Transverse colon (tissue), 4 donors: ENCODE measurements at places on chromosomes 11 and 22. TPM values are rescaled to one million over a fixed set of nuclear protein-coding genes. Genes with fewer than 3 reads are reported as not detected.

RAG2 gene
- total RNA-seq: not detected

COA4 gene
- 26.3 TPM for total RNA-seq

- DNase-seq: no peak
Measured at GRCh38 chr11:46393231-46393616, 1.6 kb upstream of the CHRM4 start.

PRRG4 gene
- 9.4 TPM for total RNA-seq

- DNase-seq: no peak
Measured at GRCh38 chr11:47418454-47419259, 7.6 kb downstream of the PSMC3 start.

SLC7A4 gene
- 0.64 TPM for total RNA-seq

GRCh38 chr11:132248580-132248979 lies 878.2 kb downstream of the NTM start:
- DNase-seq: no peak

DNA sequence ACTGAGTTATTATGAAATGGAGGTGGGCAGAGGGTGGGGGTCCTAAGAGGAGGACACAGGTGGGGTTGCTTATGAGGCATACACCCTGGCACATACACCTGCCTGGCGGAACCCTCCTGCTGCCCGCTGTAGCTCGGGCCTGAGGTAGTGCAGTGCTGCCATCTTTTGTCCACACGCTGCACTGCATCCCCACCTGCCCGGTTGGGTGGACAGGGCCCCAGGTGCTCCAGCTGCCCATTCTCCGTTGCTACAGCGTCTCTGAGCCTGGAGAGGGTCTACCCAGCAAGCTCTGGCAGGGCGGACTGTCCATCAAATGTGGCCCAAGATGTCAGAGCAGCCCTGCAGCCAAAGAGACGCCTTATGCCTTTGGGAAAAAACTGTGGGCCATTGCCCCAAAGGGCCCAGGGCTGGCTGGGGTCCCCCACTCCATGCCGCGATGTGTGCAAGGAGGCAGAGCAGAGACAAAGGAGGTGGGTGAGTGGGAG lies 131.2 kb downstream of the BUD13 start:
- peak; percentile 41 for DNase-seq

GRCh38 chr11:64996710-64997380 lies at the start of gene BATF2:
Gene BATF2, minus strand, starts transcription at chr11:64996971. Its CDS starts 57 bp downstream, at chr11:64996914.
- peak; percentile 90 for DNase-seq

GRCh38 chr22:26322179-26322905 lies 106.7 kb upstream of the ASPHD2 start:
- no peak for DNase-seq

DNA sequence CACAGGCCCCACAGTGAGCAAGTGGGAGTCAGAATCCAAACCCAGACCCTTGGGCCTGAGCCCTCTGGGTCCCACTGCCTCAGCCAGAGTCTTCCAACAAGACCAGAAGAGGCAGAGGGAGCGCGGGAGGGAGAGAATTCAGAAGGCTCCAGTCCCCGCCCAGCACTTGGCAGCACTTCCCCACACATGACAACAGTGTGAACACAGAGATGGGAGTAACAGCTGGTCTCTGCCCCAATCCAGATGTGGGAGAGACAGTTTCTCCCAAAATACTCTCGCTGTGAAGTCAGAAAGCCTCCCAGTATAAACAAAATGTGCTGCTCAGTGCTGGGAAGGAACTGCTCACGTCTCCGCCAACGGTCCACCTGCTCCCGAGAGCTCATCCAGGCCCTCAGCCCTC lies 219.9 kb downstream of the MN1 start:
- DNase-seq: peak; percentile 61

GRCh38 chr11:110782616-110783015 lies 70.4 kb upstream of the ARHGAP20 start:
- no peak for DNase-seq

DNA sequence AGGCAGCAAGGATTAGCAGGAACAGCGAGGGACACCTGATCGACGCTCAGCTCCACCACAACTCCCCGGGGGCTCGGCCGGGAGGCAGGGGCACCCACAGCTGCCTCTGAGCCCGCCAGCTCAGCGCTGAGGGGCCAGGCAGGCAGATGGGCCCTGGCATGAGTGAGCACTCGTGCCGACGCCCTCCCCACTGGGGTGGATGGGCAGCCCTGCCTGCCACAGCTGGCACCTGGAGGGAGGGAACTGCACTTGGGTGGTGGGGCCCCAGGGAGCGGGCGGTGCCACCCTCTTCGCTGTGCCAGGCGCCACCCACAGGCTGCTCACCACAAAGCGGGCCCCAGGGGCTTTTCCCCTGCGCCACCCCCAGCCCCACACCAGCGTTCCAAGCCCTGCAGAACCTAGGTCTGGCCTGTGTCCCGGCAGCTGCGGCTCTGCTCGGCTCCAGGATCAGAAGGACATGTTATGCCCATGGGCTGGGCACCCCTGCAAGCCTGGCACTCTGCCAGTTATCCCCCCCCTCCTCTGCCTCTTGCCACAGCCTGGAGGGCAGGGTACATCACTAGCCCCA lies 28.8 kb downstream of the WNT7B start:
- no peak for DNase-seq

YAP1 gene
- 102 TPM for total RNA-seq

CRYBA4 gene
- not detected for total RNA-seq

DNA sequence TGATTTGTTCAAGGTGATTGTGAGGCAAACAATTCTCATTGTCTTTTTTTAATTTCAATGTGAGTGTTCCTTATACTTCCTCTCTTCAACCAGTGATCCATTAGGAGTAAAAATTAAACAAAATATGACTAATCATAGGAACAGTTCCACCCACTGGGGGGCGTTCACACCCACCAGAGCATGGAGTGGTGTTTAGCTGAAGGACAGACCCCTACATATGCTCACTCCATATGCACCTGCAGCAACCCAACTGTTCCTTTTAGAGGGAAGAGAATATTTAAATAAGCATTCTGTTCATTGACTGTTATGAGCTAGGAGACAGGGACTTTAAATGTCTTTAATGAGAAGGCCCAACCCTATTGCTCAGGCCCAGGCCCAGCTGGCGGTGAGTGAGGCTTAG lies 78.7 kb upstream of the DRD2 start:
- no peak for DNase-seq

PLEKHB1 gene
- 23.5 TPM for total RNA-seq

CCDC89 gene
- total RNA-seq: 1.00 TPM

GRCh38 chr22:31610611-31611010 lies 51.4 kb downstream of the PISD start:
- DNase-seq: no peak

GRCh38 chr22:46652847-46653331 lies 32.7 kb downstream of the GRAMD4 start:
- DNase-seq: no peak

GLB1L2 gene
- 39.5 TPM for total RNA-seq

DNA sequence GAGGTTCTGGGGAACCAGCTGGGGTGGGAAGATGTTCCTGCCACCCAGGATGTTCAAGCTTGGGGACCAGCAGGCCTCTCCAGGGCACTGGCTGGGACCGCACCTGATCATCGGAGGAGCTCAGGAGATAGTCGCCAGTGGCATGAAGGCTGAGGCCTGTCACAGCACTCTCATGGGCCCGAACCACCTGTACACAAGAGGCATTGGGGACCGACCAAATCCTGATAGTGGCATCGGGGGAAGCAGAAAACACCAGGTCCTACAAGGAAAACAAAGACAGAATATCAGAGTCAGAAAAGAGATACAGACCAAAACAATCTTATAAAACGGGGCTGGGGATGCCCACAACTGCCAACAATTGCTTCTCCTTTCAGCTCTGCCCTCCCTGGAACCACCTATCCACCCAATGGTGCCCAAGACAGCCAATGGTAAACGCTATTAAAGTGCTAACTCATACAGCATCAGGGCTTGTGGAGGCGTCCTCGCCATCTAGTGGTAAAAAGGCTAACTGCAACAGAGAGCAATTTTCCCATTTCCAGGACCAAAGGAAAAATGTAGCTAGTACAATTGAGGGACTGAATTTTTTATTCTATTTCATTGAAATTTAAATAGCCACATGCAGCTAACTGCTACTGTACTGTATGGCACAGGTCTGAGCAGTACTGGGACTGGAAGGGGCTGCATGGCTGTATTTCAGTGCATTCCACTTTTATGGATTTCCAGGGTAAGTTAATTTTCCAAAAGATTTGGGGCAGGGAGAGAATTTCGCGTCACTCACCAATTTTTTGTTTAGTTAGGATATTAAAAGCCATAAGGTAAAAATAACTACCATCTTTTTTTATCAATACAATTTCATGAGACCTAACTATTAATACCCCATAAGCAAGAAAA lies 7.1 kb downstream of the PRPF19 start:
- no peak for DNase-seq

- DNase-seq: no peak
Measured at GRCh38 chr11:4645974-4646373, 2.2 kb downstream of the OR51E1 start.

DNA sequence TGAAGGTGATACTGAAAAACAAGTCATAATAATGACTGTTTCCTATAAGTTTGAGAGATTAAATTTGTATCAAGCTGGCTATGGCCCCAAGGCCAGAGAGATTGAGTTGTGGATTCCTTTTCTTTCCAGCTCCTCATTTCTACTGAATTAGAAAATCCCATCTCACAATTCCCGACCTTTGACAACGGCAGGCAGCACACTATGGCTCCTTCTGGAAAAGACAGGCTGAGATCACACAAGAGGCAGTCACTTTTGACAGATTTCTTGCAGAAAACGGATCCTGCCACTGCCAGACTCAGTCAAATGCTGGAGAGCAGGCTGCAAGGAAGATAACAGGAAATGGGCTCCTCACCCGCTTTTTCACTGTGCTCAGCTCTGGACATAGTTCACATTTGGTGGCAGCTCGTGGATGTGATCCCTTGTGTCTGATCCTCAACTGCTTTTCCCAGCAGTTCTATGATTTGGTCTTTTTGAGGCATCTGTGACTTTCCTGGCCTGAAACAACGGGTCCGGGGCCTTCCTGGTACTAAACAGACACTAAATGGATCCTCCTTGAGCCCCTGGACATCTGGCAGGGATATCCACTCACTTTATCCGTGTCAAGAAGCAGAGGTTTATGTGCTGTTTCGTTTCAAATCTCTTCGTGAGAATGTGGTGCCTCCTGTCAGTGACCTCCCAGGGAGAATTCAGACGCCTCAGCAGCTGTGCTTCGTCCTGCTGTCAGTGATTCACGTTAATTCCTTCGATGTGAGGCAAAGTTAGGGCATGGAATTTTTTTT lies 26.1 kb upstream of the RTL6 start:
- peak; percentile 44 for DNase-seq

GRCh38 chr11:105181521-105181920 lies 42.0 kb upstream of the CARD18 start:
- no peak for DNase-seq

DNA sequence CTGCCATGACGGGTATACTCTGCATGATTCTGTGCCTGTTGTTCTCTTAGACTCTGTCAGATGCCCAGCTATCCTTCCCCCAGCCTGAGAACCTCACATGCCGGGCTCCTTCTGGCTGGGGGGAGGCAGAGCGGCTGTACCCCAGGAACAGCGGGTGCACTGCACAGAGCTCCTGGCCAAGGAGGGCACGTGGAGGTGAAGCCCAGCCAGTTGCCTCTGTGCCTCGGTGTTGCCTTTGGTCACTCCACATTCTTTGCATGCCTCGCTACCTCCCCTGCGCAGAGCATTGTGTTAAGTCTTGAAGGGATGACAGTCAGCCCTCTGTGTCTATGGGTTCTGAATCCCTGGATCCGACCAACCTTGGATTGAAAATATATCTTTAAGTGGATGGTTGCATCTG lies 77.7 kb downstream of the FEZ1 start:
- DNase-seq: no peak

MOGAT2 gene
- 251 TPM for total RNA-seq

- no peak for DNase-seq
Measured at GRCh38 chr11:83727251-83727650, 441.1 kb upstream of the CCDC90B start.

RFPL1 gene
- not detected for total RNA-seq

FOSL1 gene
- not detected for total RNA-seq

DNA sequence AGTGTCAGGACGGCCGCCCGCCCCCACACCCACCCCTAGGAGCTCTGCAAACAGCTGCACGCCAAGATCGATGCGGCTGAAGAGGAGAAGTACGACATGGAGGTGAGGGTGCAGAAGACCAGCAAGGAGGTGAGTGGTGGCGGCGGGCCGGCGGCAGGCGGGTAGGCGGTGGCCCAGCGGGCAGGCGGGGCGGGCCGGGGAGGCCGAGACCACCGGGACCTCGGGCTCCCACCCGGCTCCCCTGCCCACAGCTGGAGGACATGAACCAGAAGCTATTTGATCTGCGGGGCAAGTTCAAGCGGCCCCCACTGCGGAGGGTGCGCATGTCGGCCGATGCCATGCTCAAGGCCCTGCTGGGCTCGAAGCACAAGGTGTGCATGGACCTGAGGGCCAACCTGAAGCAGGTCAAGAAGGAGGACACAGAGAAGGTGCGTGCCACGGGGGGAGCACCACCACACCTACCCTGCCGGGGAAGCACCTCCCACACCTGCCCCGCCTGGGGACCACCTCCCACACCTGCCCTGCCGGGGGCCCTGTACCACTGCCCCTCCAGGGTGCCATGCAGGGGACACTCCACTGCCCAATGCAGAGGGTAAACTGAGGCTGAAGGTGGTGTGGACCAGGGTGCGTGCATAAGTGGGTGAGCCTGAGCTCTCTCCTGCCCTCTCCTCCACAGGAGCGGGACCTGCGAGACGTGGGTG lies 2.1 kb downstream of the TNNI2 start:
- no peak for DNase-seq

- DNase-seq: no peak
Measured at GRCh38 chr11:79691445-79691844, 250.6 kb upstream of the TENM4 start.

- DNase-seq: no peak
Measured at GRCh38 chr11:112975051-112975450, 13.8 kb downstream of the NCAM1 start.

DNA sequence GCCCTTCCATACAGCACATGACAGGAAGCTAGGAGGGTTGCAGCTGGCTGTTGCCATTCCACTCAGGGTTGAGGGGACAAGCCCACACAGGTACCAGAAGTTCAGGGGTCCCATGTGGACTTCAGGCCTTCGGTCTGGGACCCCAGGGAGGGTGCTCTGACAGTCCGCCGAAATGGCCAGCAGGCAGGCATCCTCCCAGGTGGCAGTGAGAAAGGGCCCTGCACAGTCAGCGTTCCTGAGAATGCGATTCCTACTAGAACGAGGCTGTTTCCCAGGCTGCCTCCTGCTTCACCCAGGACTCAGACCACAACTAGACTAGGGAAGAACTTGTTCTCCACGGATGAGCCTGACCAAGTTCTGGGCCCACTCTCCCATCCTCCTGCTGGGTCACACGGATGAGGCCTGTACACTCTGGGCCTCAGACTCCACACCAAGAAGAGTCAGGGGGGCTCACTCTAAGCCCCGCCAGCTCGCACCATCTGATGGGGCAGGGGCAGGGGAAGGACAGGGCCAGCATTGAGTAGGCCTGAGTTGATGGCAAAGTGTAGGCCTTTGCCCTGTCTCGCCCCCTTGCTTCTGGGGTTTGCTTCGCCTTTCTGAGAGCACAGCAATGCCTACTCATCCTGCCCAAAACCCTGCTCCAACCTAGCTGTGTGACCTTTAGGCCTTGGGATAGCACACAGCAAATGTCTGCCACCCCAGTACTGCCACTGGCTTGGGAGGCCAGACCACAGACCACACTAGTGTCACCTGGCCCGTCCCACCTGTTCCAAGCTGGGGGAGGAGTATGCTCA lies 14.0 kb downstream of the KCNQ1OT1 start:
- DNase-seq: no peak
